ENCODE measurements at places on chromosomes 2 and 18.

GRCh38 chr2:176110415-176111308, 3.6 kb downstream of the HOXD11 start:
- no peak for DNase-seq

GRCh38 chr2:20631617-20632307, 19.1 kb downstream of the HS1BP3 start:
- DNase-seq: no peak

DNA sequence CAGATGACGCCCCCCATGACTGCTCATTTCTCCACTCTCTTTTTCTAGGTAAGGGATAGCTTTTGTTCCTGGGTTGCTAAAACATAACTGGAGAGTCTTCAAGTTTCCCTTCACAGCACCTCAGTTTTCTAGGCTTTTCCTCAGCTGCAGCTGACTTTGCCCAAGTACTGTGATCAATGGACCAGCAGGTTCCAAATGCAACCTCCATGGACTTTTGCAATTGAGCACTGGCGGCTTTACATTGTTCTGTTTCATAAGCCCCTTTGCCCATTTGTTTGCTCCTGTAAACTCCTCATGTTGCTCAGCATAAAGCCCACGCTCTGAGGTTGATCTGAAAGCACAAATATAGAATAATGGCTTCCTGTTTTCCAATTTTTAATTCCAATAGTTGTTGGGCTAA, 291.6 kb downstream of the IRS1 start:
- DNase-seq: no peak

DNA sequence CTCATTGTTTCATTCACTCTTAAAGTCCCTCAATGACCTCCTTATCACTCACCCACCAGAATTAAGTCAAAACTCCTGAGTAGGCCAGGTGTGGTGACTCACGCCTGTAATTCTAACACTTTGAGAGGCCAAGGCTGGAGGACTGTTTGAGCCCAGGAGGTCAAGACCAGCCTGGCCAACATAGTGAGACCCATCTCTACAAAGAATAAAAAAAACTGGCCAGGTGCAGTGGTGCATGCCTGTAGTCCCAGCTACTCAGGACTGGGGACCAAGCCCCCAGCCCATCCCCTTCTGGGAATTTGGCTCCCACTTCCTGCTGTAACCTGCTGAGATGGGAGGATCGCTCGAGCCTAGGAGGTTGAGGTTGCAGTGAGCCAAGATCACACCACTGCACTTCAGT, 28.9 kb downstream of the TMEM247 start:
- DNase-seq: no peak

- DNase-seq: no peak
Measured at GRCh38 chr2:128817813-128818212, 499.1 kb upstream of the HS6ST1 start.

DNA sequence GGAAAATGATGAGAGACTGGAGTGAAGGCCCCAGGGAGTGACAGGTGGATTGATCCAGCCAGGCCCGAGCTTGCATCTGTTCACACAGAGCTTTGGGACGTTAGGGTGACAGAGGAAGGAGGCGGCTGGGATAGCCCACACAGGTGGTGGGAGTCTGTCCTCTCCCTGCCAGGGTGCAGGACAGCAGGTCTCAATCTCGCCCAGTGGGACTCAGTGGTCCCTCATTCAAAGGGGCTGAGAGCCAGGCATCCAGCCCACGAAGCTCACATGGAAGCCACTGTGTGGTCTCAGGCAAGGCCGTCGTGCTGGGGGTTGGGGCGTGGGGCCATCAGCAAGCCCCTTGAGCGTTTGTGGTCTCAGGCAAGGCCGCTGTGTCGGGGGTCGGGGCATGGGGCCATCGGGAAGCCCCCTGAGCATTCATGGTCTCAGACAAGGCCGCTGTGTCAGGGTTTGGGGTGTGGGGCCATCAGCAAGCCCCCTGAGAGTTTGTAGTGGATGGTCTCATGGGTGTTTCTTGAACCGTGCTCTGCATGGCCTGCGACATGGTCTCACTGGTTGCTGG, 8.3 kb downstream of the KCNG2 start:
- no peak for DNase-seq

DNA sequence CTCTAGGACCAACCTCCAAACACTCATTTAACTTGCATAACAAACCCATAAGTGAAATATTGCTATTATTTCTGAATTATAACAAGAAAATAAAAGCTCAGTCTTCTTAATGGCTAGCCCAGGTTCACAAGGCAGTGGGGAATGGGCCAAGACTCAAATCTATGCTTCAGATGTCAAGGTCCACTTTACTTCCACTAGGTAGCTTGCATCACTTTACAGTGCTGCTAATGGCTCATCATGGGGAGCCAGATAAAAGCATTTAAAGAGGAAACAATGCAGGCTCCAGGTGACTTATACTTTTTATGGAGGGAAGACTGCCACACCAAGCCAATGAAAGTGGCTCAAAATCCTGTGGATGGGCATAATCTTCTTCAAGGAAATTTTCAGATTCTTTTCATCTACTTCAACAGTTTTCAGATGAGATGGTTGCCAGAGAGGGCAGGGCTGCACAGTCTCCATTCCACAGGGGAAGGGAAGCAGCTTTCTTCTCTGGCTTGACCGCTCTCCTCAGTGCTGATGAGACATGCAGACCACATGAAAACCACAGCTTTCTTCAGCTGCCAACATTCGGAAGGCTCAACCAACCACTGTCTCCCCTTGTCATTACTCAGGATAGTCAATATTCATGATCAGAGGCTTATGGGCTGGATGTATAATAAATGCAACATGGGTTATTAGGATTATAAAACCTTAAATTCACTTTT, 361.9 kb upstream of the MEX3C start:
- DNase-seq: no peak

- DNase-seq: no peak
Measured at GRCh38 chr2:50707196-50707595, 324.7 kb downstream of the NRXN1 start.

DNA sequence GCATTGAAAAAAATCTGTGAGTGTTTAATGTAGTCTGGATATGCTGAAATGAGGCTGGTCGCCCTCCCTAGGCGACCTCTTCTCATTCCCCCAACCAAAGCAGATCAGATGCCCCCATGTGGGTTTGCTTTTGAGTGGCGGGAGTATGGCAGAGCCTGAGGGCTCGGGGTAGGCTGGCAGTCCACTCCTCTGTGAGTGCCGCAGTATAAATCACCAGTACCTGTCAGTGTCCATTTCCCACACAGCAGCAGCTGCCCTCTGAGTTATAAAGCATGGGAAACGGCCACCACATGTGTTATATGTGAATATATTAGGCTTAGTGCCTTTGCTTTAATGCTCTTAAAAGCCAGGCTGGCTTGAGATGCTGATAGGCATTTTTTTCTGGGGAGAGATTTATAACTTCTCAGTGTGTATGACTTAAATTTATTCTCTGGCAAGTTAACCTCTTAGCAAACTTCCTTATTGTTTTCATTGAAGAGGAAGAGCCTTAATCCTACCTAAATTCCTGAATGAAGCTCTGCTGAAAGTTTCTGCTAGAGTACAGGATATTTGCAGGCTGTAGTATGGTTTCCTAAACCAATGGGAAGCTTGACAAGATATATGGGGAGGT, 3.8 kb downstream of the DCC start:
- no peak for DNase-seq

DNA sequence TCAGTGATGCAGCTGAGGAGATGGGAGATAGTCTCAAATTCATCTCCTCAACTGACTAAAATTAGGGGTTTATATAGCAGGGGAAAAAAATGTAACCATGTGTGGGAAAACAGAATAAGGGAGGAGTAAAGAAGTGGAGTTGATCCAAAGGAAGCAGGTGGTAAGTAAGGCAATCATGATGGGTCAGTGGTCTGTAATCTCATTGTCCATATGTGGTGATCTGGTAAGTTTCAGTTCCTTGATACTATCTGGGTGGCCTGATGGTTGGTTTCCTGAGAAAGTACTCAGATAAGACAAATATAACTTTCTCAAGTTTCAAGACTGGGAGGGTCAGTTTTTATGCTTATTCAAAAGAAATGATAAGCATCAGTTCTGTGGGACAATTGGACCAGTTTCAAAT, 312.3 kb upstream of the KCNJ3 start:
- DNase-seq: no peak

- DNase-seq: no peak
Measured at GRCh38 chr2:119683713-119684443, 4.9 kb downstream of the TMEM177 start.

DNA sequence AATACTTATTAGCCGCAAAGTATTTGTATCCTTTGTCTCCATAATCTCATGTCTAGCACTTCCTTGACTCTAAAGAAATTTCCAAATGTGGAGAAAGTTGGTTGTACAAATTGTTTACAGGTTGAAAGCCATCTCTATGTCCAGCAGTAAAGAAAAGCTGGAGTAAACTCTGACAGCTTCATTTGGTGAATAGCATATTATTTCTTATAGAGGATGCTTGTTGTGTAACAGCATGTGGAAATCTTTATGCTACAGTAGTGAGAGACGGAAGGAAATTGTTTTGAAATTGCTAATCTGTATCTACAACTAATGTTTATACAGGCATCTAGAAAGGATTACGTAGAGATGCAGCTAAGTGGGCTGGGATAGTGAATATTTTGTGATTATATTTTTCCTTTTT, 78.5 kb downstream of the UGGT1 start:
- DNase-seq: no peak

- DNase-seq: no peak
Measured at GRCh38 chr2:104412384-104412783, 441.5 kb upstream of the POU3F3 start.

- DNase-seq: no peak
Measured at GRCh38 chr2:131425231-131425941, 50.5 kb upstream of the TUBA3D start.

- DNase-seq: no peak
Measured at GRCh38 chr2:134791616-134792015, 46.8 kb upstream of the ACMSD start.

DNA sequence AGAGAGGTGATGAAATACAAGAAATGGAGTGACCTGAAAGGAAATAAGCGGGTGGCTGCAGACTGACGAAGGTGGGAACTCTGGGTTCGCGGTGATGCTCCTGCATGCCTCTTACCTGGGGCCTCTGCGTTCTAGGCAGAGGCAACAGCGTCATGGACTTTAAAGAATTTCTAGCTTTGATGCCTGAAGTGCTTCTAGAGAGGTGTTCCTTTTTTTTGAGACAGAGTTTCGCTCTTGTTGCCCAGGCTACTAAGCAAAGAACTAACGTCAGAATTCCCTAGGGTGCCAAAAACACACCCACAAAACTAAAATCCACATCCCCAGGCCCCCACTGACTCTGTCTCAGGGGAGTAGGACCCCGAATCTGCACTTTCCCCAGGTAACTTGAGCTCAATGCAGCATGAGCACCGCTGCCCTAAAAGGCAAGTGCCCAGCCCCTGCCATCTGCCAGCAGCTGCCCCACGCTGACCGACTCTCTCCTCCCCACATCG, 110.5 kb upstream of the ID2 start:
- no peak for DNase-seq

DNA sequence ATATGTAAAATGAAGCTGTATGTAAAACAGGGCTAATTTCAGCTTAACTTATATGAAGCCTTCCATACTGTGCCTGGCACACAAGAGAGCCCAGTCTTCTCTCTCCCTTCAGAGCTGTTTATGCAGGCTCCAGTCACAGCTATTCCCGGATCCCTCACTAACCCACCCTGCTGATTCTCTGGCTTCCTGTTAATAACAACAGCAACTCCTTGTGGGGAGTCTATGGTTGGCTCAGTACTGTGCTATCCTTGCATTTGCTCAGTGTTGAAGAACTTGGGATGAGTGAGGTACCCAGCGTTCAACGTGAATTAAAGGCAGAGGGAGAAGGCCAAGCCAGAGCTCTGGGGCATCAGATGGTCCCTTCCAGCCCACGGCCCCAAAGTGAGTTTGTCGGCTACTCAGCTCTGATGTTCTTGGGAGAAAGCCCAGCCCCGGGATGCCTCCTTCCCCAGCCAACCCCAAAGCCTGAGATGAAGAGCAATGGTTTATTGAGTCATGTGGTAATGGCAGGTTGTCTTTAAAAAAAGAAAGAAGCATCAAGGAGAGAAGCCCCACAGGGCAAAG, 43.2 kb downstream of the PSD4 start:
- no peak for DNase-seq

DNA sequence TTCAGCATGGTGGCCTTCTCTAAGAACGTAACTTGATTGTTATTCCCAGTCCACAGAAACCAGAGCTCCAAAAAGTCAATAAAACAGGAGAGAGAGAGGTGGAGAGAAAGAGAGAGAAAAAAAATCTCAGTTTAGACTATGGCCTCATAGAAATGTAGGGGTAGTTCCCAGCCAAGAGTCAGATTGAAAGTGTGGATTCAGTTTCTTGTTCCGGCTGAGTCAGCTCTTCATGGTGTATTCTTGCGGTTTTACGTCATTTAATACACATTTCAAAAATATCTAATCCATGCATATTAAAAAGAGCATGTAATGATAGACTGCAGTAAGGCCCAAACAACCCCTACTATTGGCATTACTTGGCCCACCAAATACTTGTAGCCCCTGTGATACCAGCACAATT, 303.9 kb downstream of the ETAA1 start:
- no peak for DNase-seq

All from stimulated activated CD8-positive, alpha-beta memory T cell treated with anti-CD3 and anti-CD28 coated beads, Interleukin-15, amount 100 ng/mL, for 4 hours (primary cell).